ENCODE measurements at places on chromosomes 12 and 14.

DNA sequence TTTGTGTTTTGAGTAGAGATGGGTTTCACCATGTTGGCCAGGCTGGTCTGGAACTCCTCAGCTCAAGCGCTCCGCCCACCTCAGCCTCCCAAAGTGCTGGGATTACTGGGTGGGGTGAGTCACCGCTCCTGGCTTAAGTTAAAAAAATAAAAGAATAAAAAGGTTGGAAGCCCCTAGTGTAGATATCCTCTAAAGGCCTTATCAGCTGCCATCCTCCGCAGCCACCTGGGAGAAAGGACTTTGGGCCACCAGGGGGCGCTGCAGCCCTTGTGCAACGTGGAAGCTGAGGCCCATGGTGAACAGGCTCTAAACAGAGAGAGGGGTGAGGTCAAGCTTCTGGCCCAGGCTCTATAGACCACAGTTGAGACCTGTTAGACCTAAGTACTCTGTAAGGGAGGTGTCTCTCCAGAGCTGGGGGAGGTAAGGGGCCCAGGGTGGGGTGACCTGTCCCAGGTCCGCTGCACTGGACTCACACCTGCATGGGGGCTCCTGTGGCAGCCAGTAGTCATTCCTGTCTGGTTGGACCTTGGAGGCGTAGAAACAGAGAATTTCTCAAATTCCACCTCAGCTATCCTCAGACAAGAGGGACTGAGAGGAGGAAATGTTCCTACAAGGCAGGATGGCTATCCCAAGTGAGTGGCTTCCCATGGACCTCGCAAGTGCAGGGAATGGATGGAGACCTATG lies 14.0 kb upstream of the RACGAP1 start:
- peak; percentile 79 for DNase-seq

GRCh38 chr14:65336191-65336591 lies 76.3 kb upstream of the FUT8 start:
- peak; percentile 56 for DNase-seq

DNA sequence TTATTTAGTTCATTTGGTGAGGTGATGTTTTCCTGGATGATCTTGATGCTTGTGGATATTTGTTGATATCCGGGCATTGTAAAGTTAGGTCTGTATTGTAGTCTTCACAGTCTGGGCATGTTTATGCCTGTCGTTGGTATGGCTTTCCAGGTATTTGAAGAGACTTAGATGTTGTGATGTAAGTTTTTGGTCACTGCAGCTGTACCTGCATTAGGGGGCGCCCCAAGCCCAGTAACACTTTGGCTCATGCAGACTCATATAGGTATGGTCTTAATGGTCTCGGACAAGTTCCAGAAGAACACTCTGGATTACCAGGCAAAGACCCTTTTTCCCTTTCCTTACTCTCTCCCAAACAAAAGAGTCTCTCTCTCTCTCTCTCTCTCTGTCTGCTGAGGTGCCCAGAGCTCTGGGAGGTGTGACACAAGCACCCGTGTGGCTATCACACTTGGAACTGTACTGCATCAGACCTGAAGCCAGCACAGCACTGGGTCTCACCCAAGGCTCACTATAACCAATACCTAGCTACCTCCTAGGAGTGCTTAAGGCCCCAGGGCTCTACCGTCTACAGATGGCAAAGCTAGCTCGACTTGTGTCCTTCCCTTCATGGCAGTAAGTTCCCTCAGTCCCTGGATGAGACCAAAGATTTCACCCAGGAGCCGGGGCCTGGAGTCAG lies 425.8 kb upstream of the ATXN7L3B start:
- no peak for DNase-seq

DNA sequence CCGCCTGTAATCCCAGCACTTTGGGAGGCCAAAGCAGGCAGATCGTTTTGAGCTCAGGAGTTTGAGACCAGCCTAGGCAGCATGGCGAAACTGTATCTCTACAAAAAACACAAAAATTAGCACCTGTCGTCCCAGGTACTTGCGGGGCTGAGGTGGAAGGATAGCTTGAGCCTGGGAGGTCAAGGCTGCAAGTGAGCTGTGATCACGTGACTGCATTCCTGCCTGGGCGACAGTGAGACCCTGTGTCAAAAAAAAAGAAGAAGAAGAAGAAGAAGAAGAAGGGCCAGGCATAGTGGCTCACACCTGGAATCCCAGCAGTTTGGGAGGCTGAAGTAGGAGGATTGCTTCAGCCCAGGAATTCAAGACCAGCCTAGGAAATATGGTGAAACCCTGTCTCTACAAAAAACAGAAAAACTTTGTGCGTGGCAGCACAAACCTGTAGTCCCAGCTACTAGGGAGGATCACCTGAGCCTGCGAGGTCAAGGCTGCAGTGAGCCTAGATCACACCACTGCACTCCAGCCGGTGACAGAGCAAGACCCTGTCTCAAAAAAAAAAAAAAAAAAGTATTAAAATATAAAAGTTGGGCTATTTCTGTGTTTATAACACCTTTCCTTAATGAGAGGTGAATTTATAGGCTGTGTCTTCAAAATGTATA lies 15.5 kb downstream of the RXYLT1 start:
- no peak for DNase-seq

DNA sequence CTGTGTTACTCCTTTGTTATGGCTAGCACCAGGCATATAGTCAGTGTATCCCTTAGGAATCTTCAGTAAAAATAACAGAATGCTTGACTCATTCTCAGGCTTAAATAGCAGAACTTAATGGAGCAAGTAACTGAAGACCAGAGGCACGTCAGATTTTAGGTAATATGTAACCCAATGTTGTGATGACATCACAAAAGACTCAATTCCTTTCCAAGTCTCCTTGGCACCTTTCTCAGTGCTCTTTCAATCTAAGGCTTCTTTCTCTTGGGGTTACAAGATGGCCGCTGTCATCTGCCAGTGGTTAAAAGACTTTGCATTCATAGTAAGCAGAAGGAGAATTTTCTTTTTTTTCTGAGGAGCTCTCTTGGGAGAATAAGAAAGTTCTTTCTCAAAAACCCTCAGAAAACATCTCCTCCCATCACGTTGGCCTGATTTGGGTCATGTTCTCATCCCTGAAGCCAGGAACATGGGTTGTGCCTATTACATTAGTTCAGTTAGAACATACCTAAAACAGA lies 33.4 kb upstream of the DCN start:
- DNase-seq = no peak

GRCh38 chr14:32450919-32451675 lies 122.0 kb downstream of the AKAP6 start:
- no peak for DNase-seq

DNA sequence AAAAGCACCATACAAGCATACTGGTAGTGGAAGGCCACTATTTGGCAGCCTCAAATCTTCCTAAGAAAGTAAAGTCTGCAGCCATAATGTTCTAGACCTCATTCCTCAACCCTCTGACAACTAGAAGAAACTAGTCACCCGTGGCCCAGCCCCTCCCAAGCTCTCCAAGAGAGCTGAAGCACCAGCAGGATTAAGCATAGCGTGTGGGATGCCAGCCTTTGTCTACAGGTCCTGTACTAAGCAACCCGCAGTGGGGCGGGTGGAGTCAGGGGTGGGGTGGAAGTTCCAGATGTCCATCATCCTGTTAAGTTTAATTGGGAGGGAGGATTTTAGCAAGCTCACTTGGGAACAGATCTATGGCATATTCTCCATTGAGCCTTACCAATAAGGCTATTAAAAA lies 14.2 kb downstream of the SLC11A2 start:
- DNase-seq = no peak

- DNase-seq = no peak
Measured at GRCh38 chr14:37384870-37385596, 187.3 kb downstream of the MIPOL1 start.

- DNase-seq = no peak
Measured at GRCh38 chr14:94517248-94517640, 8.0 kb upstream of the SERPINA12 start.

DNA sequence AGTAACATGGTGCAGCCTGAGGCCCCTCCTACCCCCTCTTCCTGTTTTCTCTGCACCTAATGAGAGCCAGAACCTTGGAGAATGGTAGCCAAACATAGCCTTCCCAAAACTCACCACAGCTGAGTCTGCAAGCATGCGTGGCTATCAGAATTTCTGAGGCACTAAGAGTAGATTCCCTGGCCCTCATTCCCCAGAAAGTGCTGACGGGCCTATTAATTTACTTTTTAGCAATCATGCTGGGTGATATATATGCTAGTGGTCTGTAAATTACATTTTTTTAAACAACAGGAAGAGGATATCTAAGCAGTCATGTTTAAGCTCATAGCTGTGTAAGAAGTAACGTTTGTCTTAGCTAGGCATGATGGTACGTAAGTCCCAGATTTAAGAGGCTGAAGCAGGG lies 30.4 kb downstream of the KANSL2 start:
- no peak for DNase-seq

DNA sequence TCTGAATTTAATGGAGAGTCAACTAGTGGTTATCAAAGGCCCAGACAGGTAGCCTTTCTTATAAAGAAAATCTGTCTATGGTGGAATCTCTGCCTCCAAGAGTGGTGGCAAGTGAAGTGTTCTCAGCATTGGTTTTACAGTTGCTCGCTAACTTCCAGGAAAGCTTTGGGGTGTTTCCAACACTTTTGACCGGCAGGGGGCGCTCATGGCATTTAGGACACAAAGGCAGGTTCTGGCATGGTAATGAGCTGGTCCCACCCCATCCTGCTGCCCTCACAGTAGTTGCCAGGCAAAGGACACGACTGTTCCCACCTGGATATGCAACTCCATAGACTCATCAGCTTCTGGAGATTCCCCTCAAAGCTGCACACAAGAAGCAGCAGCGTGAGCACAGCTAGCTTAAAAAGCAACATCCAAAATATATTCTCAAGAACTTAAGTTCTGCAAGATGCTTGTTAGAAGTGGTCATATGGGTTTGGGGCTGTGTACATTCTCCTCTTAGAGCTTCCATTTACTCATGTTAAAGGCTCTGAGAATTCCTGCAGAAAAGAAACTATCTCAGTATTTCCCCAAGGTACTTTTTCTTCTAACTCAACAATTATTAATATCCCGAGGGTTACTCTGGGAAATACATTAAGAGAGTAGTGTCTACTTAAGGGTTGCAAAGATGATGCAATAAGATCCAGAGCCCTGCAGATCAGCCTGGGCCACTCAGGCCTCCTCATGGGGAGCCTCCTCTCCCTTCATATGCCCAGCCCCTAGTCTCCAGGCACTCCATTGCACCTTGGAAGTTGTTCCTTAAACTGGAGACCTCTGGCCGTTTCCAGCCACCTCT lies 14.8 kb downstream of the PROX2 start:
- peak; percentile 84 for DNase-seq

DNA sequence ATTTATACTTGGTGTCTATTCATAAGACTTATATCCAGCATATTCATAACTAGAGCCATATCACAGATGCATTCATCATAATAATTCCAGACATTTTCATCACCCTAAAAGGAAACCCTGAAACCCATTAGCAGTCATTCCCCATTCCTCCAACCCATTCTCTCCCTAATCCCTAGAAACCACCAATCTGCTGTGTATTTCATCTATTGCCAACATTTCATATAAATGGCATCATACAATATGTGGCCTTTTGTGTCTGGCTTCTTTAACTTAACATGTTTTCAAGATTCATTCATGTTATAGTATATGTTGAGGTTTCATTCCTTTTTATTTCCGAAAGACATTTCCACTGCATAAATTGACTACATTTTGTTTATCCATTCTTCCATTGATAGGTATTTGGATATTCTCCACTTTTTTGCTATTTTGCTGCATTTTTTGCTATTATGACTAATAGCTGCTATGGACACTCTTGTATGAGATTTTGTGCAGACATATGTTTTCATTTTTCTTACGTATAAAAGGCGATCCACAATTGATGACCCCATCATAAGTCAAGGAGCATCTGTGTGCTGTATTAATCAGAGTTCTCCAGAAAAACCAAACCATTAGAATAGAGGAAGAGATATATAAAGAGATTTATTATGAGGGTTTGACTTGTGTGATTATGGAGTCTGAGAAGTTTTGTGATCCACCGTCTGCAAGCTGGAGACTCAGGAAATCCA lies 5.1 kb upstream of the OAS2 start:
- DNase-seq = no peak

DNA sequence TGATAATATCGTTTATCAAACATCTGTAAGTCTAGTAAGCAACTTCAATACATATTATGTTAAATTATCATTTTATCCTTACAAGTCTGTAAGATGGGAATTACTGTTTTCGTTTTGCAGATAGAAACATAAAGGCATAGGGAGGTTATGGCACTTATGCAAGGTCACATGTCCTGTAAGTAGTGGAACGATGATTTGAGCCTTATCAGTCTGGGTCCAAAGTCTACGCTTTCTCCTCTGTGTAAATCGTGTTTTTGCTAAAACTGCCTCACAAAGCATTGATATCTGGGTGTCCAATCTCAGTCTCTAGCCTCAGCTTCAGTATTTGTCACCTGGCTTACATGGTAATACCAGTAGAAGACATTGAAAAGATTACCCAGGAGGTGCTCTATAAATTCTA lies 174.9 kb upstream of the RASSF8 start:
- no peak for DNase-seq

GRCh38 chr12:4292341-4293073 lies 18.9 kb downstream of the CCND2 start:
- DNase-seq = no peak

DNA sequence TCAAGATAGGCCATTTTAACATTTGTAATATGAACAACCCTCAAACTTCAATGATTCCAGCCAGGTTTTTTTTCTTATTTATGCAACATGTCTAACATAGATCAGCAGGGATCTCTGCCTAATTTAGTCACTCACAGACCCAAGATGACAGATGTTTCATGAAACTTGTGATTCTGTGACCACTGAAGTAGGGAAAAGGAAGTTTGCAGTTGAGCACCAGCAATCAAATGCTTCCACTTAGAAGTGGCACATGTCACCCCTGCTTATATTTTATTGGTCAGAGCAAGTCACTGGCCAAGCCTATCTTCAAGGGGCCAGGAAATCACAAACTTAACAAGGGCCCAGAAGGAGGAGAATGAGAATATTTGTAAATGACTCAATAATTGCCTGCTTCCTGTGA lies 150.6 kb downstream of the BCAT1 start:
- DNase-seq = no peak

- DNase-seq = peak; percentile 32
Measured at GRCh38 chr14:57060276-57060955, 208.3 kb downstream of the EXOC5 start.

- DNase-seq = no peak
Measured at GRCh38 chr12:104310751-104311633, 7.5 kb downstream of the EID3 start.

DNA sequence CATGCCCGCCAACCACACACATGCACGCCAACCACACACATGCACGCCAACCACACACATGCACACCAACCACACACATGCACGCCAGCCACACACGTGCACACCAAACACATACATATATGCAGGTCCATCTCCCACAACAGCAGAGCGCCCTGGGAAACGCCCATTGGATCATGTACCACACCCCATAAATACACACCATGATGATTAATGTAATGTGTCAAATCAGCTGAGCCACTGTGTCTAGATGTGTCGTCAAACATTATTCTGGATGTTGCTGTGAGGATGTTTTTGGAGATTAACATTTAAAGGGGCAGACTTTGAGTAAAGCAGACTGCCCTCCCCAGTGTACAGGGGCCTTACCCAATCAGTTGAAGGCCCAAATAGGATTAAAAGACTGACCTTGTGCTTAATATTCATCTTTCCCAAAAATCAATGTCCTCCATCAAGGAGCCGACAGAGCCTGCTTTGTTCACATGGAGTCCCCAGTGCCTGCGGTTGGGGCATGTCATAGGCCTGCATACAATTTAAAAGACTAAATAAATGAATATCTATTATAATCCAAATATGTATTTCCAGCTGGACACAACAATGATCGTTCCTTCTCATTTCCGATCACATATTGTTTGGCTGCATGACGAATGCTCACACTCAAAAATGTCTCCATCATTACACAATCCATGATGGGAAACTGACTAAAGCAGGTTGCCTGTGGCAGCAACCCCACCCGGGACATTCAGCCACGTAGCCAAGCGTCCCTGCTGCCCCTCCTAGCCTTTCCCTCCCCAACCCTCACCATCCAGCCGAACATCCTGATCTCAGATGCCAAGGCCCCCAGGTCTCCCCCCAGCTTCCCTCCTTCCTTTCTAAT lies 23.2 kb upstream of the BDKRB2 start:
- DNase-seq = no peak

All from activated T-cell treated with anti-CD3 and anti-CD28 coated beads for 24 hours (primary cell).